ENCODE measurements at places on chromosomes 6 and 20.
A peak's percentile ranks its signal among the peaks of the same experiment; 100 is the strongest.

DNA sequence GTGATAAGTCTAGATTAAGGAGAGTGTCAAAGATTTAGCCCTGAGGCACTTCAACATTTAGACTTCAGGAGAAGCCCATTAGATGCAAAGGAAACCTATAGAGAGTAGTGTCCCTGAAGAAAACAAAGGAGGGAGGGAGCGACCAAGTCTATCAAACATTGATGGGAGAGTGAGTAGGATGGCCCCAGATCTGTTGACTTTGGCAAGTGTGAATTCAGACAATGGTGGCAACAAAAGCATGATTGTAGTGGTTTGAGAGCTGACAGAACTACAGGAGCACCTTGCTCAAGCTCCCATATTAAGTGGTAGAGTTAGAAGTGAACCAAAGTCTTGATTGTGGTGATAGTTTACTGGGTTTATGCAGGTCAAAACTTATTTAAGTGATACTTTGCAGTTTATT is 979 bp upstream of the ABCF1 start:
- DNase-seq = no peak

GRCh38 chr6:7461416-7461815 is 71.8 kb downstream of the RIOK1 start:
- DNase-seq = no peak

- peak; percentile 49 for DNase-seq
Observed at GRCh38 chr20:755941-756340, 12.4 kb downstream of the SLC52A3 start.

DNA sequence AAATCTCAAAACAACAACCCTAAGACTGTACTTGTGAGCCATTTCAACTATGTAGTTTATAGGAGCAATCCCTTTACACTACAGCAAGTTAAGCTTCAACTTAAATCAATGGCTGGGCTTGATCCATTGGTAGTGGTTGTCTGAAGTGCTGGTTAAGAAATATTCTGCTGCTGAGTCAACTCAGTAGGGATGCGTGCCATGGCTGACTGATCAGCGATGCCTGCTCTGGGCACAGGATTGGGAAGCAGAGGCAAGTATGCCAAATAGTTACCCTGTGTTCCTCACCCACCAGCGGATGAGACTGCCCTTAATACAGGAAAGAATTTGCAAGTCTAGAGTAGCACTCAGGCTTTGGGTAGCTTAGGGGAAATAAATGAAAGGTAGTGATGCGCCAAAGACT is 41.5 kb downstream of the GCM1 start:
- no peak for DNase-seq

DNA sequence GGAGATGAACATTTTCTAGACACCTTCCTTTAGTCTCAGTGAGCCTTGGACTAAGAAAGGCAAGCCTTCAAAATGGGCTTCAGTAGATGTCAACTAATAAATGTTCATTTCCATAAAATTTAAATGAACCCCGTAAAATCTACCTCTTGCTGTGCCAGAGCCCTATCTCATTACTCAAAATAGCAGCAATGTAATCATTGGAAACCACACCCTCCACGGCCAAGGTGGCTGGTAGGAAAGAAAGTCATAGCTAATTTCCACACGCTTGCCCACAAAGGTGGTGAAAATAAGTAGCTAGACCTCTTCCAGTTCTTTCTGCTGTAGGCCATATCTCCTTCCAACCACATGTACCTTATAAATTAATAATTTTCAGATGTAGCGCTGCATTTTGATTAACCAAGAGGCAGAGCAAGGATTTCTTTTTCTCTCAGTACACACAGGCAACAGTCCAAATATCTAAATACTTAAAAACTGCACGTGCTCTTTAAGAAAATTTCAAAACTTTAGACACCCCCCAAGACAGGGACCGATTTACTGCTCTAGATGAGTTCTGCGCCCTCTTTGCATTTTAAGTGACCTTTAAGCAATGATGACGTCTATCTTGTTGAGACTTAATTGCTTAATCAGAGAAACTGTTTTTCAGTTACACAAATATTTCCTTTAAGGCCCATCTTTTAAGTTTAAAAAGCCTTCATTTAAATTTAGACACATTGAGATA is 290.8 kb downstream of the ZNF217 start:
- DNase-seq = no peak

DNA sequence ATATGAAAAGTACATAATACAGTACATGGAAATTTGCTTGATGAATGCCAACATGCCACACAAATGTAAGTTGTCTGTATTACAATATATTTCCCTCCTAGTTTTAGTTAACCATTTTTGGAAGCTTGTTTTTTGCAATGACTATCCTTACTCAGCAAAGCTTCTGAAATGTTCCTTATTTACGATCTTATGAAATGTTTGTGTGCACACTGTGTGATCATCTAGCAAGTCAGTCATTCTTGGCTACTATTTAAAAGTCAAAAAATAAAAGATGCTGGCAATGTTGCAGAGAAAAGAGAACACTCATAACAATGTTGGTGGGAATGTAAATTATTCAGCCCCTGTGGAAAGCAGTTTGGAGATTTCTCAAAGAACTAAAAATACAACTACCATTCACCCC is 33.8 kb downstream of the SUMO4 start:
- DNase-seq = no peak

GRCh38 chr20:23482138-23482537 is 8.8 kb upstream of the CST8 start:
- DNase-seq = no peak

DNA sequence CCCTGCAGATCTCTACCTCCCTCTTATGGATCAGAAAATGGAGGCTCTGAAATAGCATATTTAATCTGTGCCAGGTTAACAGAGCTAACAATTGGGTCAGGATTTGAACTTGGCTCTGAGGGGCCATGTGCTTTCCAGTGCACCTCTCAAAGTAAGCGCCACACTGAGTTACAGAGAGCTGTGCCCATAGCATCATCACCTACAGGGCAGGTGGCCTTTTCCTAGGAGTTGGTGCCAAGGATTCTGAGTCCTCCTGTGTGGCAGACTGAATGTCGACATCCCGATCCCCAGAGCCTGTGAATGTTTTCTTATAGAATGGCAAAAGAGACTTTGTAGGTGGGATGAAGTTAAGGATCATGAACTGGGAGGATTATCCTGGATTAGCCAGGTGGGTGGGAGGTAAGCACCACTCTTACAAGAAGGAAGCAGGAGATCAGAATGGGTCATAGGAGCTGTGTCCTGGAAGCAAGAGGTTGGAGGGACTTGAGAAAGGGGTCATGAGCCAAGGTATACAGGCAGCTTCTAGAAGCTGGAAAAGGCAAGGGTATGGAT is 68.0 kb upstream of the TBC1D7 start:
- DNase-seq = no peak

DNA sequence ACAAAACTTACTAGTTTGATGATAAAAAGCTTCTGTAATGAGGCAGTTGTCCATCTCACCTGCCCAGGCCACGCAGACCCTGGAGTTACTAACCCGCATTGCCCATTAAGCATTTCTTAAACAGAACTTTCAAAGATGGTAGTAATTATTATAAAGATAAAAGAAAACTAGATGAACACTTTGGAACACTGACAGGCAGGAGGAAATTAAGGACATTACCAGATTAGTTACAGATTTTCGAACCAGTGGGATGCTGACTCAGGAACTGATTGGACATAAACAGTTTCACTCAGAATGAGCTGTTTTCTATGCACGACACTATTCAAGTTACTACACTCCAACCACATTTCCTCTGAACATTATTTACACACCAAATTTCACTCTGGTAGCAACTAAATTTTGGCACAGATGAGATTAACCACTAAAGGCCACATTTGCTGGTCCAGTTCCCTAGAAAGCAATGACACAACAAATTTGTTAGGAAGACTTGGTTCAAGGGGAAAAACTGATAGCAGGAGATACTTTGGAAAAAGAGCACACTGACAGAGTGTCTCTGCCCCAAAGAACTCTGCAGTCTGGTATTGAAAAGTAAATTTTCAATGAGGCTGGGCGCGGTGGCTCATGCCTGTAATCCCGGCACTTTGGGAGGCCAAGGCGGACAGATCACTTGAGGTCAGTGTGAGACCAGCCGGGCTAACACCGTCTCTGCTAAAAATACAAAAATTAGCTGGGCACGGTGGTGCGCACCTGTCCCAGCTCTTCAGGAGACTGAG is 3.0 kb downstream of the ROMO1 start:
- DNase-seq = no peak

DNA sequence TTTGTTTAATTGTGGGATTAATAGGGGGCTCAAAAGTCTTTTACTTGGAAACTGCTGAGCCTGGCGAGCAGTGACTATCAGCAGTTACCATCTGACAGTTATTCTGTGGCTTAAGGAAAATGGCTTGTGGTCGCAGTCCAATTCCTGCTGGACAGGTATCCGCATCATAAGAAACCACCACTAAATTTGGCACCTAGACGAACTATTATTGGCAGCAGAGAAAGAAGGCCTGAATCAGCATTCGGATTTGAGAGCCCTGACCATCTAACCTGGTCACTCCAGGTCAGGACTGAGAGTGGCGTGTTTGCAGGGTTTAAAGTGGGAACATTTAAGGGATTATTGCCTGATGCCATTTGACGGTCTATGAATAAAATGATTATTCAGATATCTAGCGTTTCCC is 146.4 kb downstream of the RPS12 start:
- no peak for DNase-seq

DNA sequence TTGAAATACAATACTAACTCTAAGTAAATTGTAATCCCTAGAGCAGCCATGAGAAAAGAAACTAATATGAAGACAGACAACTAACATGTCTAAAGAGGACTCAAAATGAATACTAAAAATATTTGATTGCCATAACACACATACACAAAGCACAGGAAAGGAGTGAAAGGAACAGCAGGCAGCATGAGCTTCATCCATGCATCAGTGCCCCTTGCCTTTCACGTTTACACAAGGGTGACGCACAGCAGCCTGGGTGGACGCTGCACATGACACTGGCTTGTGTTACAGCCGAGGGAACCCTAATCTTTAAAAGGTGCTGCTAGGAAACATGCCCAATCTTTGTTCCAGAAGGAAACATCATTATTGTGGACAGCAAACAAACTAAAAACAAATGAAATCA is 123.5 kb downstream of the MAN1A1 start:
- no peak for DNase-seq

- DNase-seq = no peak
Observed at GRCh38 chr20:18543932-18544331, 23.3 kb upstream of the SMIM26 start.

- DNase-seq = no peak
Observed at GRCh38 chr20:62804627-62805154, at the start of gene OGFR. Gene OGFR, plus strand, starts transcription at chr20:62804835. Its CDS starts 25 bp downstream, at chr20:62804860.

DNA sequence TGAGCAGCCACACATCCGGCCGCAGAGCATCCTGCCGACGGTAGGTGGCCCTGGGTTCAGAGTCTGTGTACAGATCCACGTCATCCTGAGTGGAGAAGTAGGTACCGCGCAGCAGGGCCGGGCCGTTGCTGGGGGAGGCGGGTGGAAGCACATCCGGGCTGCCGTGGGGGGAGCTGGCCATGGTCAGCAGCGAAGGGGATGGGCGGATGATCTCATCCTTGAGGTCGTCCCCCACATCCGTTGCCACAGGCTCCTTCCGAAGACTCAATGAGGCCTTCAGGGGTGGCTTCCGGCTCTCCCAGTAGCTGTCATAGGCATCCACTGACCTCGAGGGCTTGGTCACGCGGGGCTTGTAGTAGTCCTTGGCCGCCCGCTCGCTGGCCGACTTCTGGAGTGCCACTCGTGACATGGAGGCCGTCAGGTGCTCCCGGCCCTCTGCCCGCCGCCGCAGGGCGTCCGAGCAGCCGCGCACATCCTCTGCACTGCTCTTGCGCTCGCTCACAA is 9.2 kb downstream of the SPATA2 start:
- DNase-seq = no peak

DNA sequence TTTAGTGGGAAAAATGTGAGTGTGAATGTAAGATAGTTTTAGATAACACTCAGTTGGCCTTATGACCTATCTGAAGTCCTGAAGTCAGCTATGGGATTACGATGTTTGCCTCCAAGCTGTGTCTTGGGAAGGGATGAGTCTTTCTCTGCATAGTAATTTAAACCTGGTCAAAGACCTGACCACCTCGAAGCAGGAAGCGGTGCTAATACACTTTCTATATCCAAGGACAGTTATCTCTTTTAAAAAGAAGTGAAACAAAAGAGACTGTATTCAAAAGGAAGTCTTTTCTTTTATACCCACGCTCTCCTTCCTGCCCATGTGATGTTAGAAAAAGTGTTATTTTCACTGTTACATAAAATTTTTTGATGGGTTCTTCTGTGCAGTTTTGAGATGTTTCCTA is 94.9 kb downstream of the JARID2 start:
- DNase-seq = no peak

DNA sequence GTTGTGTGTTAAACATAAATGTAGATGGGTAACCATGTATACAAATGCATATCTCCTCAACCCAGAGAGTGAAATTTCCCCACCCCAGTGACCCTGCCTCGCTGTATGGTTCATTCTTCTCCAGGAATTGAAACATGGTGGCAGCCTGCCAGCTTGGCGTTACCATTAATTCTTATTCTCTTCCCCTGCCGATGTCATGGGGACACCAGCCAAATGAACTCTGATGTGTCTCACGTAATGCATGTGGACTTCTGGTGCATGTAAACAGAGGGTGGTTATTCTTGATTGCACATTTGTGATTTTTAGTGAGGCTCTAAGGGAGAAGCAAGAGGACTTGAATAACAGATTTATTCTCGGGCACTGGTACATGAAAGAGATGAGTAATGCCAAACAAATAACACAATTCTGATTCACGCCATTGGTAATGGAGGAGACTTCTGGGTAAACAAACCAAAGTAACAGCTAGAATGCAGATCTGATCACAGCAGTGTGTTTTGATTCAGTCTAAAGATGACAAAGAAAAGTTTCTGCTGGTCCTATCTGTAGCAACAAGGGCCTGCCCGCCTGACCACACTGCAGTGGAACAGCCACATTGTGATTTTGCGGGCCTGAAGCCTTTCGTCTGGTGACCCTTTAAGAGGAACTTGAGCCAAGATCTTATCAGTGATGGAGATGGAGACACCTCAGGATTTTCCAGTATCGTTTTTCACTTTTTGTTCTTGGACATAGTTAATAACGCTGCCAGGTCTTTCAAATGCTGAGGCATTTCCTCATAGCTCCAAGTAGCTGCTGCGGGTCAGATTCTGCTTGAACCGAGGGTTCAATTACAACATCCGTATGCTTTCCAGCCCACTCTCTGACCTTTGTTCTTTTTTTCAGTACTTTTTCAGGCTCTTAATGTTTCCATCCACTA is 171.8 kb upstream of the AKAP12 start:
- DNase-seq = no peak

DNA sequence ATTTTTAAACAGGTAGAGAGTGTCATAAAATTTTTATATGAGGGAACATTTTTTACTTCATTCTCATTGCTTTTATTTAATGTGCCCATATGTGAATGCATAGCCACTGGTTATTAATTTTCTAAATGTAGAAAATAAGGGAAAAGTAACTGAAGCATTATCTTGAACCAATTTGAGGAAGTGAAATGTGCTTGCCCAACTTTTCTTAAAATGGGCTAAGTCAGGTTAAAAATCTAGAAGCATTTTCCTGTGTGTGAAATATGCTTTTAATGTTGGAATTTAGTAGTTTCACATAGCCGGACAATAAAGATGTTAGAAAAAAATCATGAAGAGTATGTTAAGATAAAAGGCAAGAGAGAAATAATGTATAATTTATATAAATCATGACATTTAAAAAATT is 3.8 kb downstream of the SEC23B start:
- no peak for DNase-seq

Data from head of caudate nucleus (tissue), 42 donors.